ENCODE measurements at places on chromosomes 13 and 19.

DNA sequence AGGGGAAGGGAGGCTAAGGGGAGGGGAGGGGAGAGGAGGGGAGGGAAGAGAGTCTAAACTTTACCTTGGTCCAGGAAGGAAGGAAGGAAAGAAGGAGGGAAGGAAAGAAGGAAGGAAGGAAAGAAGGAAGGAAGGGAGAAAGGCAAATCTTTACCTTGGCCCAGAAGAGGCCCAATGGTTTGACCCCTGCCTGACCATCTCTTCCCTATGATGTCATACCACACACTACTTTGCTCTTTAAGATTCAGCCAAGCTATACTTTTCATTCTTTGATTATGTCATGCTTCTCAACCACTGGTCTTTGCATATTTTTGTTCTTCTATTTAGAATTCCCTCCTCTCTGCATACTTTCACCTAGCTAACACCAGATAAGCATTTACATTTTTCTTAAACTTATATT lies 1077.5 kb downstream of the PCDH9 start:
- DNase-seq, result no peak

DNA sequence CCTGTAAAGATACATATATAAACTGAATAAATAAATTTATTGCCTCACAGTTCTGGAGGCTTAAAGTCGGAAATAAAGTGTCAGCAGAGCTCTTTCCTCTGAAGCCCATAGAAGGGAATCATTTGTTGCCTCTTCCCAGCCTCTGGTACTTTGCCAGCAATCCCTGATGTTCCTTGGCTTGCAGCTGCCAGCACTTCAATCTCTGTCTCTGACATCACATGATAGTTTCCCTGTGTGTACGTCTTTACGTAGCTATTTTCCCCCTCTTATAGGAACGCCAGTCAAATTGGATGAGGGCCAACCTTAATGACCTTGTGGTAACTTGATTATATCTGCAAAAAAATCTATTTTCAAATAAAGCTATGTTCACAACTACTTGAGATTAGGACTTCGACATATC lies 250.9 kb downstream of the LIG4 start:
- DNase-seq, result no peak

DNA sequence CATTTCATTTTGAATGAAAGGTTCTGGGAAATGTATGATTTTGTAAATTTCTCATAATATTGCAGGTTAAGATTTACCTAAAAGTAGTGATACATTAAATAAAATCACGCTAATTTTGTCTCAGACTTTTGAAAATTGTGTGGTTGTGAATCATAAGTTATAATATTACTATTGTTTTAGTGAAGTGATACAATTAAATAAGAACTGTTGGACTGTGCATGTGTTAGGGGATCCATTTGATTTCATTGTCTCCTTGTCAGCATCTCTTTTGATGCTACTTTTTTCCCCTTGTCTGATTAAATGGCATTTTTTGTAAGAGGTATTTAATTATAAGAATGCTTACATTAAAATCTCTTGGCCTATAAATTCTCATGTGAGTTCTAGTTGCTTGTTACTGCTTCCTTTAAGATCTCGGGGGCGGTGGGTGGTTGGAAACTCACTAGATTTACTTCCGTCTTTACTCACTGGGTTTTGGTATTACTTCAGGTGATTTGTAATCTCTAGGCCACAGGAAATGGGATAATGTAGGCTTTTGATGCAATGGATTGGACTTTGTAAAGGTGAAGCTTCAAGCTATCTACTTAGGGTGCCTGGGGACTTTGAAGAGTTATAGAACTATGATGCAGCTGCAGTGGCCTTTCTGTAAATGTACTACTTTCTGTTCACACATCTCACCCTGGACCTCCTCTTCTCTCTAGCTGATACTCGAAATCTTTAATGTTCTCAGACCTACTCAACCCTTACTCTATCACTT lies 66.5 kb downstream of the PAN3 start:
- no peak for DNase-seq

- no peak for DNase-seq
Observed at GRCh38 chr13:111964411-111965035, 102.4 kb upstream of the SOX1 start.

DNA sequence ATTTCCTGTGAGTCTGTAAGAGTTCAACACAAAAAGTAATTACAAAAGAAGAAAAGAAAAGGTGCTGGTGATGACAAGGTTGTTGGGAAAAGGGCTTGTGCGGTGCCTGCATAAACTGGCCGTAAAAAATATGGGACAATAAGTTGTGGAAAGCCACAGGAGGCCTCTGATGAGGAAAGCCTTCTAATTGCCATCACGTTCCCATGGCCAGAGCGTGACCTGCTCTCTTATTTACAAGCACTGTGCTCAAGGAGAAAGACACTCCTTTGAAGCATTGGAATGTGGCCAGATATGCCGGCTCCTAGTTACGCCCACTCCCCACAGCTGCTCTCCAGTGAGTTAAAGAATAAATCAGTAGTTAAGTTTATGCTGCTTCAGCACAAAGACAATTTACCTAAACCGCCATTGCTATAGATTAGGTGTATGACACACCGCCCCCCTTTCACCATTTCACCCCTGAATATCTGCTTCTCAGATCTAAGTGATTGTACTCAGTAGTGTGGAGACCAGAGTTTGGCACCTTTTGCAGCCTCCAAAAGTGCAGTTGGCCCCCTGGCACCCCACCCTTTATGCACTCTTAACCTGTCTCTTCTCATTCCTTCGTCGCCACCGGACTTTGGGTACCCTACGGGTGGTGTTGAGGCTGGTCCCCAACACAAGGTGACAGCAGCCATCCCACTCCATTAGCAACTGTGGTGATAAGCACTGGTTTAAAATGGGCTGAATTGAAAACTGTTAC lies 8.1 kb upstream of the PGLYRP1 start:
- no peak for DNase-seq
